ENCODE measurements at places on chromosomes 6 and 20. TPM values are rescaled to one million over a fixed set of nuclear protein-coding genes. Genes with fewer than 3 reads are reported as not detected.

GRCh38 chr6:115203381-115203780, 857.3 kb downstream of the FRK start:
- no peak for DNase-seq

SIRPD gene
- total RNA-seq, result 0.40 TPM

DNA sequence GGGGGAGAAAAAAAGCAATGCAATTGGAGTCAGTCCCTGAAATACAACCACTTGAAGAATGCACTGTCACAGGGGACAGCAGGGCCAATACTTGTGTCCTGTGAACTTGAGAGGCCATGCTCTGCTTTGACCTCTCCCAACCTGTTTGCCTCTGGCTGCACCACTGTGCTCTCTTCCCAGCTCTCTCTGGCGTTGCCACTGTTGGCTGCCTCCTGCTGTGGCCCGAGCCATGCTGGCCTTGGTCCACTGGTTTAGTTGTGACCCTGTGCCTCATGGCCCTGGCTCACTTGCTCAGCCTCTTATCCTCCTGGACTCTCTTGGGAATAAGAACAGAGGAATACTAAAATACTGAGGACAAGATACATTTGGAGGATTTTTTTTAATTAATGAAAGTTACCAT, 14.5 kb upstream of the FBXO30 start:
- no peak for DNase-seq

- no peak for DNase-seq
Measured at GRCh38 chr6:143176090-143177021, 115.7 kb downstream of the AIG1 start.

PROKR2 gene
- not detected for total RNA-seq

DNA sequence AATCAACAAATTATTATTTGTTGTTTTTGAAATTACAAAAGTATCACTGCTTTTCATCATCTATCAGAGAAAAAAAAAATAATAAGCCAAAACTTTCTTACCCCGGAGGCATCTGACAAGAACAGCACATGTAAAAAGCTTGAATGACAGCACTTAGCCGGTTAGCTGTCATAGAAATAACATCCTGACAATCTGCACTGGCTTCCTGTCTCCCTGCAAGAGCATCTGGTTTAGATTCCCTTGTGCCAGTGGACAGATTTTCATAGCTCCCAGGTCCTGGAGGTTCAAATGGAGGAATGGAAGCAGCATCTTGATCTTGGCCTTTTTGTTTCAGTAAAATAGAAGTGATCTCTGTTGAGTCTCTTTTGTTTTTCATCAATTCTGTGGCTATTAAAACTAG, 74.8 kb downstream of the HACE1 start:
- DNase-seq, result no peak

GABRR1 gene
- total RNA-seq, result not detected

- no peak for DNase-seq
Measured at GRCh38 chr20:64072498-64073063, 6.7 kb downstream of the RGS19 start.

SLC17A9 gene
- 19.8 TPM for total RNA-seq

- no peak for DNase-seq
Measured at GRCh38 chr20:11814267-11814666, 103.4 kb upstream of the BTBD3 start.

ULBP1 gene
- 0.09 TPM for total RNA-seq

RHAG gene
- total RNA-seq, result 0.52 TPM

DNA sequence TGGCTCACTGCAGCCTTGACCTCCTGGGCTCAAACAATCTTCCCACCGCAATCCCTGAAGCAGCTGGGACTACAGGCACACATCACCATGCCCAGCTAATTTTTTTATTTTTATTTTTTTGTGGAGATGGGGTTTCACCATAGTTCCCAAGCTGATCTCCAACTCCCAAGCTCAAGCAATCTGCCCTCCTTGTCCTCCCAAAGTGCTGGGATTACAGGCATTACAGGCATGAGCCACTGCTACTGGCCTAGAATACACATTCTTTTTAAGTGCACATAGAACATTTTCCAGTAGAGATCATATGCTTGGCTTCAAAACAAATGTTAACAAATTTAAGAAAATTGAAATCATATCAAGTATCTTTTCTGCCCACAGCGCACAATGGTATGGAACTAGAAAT, 176.8 kb upstream of the MARCKS start:
- no peak for DNase-seq

- no peak for DNase-seq
Measured at GRCh38 chr6:51934098-51934497, 153.3 kb downstream of the PKHD1 start.

DNA sequence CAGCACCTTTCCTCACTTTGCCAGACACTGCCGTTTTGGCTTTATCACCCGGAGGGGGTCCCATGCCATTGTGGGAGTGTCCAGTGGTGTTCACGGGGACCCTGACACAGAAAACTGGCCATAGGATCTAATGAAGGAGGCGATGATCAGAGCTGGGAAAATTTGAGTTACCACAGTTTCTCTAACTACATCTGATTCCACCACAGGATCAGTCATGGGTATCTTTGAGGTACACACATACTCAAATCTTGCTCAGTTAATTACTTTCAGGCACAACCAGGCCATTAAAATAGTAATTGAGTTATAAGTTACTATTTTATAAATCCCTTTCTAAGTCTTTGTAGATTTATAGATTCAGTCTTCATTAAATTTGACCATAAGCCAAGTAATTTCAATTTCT, 215.1 kb downstream of the PRL start:
- no peak for DNase-seq

DNA sequence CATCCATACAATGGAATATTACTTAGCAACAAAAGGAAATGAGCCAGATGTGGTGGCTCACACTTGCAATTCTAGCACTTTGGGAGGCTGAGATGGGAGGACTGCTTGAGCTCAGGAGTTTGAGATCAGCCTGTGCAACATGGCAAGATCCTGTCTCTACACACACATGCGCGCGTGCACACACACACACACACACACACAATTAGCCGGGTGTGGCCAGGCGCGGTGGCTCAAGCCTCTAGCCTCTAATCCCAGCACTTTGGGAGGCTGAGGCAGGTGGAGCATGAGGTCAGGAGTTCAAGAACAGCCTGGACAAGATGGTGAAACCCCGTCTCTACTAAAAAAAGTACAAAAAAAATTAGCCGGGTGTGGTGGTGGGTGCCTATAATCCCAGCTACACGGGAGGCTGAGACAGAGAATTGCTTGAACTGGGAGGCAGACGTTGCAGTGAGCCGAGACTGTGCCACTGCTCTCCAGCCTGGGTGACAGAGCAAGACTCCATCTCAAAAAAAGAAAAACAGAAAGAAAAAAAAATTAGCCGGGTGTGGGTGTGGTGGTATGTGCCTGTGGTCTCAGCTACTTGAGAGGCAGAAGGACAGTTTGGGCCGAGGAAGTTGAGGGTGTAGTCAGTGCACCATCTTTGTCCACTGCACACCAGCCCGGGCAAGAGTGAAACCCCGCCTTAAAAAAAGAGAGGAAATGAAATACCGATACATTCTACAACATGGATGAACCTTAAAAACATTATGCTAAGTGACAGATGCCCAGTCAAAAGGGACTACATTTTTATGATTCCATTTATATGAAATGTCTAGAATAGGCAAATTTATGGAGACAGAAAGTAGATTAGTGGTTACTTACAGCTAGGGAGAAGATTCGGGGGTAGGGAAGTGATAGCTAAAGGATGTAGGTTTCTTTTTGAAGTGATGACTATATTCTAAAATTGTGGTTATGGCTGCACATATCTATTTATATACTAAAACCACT, 52.5 kb downstream of the RBL1 start:
- DNase-seq, result no peak
